Hematopoietic multipotent progenitor cell (in vitro differentiated cells): ENCODE measurements at places on chromosomes 1 and 21.
A peak's percentile ranks its signal among the peaks of the same experiment; 100 is the strongest.

GRCh38 chr1:27662707-27663393 is 9.1 kb downstream of the IFI6 start:
- peak; percentile 86 for DNase-seq

DNA sequence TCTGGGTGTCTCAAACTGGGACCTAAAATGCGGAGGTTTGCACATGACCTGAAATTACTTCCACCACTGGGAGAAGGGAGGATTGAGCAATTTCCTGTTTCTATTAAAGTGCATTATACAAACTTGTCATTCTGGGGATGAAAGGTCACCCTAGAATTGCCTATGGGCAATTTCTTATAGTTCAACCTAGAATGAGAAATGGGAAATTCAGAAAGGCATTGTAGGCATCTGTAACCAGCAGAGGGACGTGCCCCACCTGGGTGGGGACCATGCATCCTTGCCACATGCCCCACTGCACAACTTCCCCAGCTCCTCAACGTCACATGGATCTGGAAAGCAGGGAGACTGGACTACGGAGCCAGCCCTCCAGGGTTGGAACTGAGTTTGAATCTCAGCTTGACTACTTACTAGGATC is 47.0 kb downstream of the MRPL39 start:
- no peak for DNase-seq

GRCh38 chr1:198263186-198263585 is 106.4 kb downstream of the NEK7 start:
- no peak for DNase-seq

DNA sequence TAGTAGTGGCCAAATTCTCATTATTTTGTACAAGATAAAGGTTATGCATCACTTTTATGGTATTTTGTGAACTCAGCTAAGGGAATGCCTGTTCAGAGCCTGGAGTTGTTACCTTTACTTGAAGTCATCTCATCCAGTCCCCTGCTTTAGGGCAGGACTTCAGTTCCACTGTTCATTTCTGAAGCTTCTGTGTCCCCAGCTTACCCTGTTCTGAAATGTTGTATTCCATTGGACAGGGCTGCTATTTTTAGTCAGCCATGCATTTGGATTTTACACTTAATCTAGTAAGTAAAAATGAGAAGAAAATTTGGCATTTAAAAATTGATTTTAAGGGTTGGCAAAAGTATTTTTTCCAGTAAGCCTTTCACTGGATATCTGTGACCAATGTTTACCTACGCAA is 11.6 kb upstream of the C4BPB start:
- DNase-seq = no peak

GRCh38 chr1:91707890-91708218 is 178.1 kb downstream of the TGFBR3 start:
- no peak for DNase-seq

DNA sequence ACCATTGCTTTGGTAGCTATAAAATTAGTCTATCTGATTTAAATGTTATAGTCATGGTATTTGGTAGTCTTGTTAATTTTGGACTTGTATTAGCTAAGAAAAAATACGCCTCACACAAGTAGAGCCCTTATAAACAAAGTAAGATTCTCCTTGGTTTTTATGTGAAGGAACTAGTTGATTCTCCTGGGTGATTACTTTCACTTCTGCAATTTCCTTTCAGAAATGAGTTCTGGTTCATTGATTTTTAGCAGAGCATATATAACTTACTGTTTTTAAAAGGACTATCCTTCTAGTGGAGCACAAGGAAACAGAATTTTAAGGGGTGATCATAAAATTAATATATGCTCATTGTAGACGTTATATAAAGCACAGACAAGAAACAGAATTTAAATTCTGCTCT is 120.1 kb downstream of the BACH1 start:
- DNase-seq = no peak

DNA sequence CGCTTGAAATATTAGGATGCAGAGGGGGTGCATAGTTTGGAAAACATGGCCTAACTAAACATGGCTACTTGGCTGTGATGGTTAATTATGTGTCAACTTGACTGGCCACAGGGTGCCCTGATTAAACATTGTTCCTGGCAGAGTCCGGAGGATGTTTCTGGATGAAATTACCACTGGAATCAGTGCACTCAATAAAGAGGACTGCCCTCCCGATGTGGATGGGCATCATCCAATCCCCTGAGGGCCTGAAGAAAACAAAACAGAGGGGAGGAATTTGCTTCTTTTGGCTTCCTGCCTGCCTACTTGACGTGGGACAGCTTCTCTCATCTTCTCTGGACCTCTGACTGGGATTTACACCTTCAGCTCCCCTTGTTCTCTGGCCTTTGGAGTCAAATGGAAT is 79.1 kb upstream of the KCNE2 start:
- DNase-seq = no peak

DNA sequence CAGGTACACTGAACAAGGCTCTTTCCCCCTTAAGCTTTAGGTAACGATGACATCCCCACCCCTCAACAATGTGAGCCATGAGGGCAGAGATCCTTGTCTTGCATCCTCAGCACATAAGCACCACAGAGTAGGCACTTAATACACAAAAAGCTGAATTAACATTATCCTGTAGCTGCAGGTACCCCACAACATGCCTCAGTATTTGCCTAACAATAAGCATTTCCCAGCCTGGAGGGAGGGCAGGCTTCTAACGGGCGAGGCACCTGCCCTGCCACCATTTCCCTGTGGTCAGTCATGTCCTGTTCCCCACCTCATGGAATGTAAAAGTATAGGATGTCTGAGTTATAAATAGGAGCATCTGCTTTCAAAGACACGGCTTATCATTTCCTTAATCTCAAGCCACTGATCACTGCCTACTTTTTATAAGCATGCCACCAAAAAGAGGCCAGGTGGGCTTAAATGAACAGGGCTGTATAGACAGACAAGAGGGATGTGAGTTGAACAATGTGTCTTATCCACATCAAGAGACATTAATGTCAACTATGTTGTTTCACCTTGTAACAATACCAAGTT is 3.4 kb downstream of the CAPZB start:
- DNase-seq = no peak
